ENCODE measurements at places on chromosomes 11 and 22.

DNA sequence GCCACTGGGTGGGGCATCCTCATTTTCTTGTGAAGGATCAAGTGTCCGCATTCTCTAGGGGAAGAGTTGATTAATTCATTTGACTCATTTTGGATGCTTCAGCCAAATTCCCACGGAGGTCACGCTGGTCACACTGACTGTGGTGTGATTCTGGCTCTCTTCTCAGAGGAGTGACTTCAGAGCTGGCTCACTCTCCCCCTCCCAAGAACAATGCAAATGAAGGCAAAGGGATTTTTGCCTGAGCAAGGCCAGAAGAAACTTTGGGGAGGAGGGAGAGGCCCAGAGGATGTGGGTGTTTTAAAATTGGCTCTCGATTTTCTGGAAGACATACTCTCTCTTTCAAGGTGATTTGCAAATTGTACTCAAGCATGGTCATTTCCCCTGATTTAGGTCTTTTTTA lies 51.1 kb upstream of the LMO2 start:
- DNase-seq, result peak; percentile 7

- DNase-seq, result no peak
Measured at GRCh38 chr11:122882857-122883645, 492 bp downstream of the JHY start.

DNA sequence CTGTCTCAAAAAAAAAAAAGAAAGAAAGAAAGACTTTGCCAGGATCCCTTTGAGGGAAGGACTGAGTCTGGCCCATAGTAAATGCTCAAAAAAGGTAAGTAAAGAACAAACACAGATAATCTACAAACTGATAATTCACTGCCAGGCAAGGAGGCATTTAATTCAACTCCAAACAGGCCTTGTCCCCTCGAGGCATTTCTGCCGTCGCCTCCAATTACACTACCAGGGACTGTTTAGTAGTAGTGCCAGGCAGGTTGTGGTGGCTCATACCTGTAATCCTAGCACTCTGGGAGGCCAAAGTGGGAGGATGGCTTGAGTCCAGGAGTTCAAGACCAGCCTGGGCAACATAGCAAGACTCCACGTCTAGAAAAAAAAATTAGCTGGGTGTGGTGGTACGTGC lies 43.7 kb downstream of the PC start:
- no peak for DNase-seq

DNA sequence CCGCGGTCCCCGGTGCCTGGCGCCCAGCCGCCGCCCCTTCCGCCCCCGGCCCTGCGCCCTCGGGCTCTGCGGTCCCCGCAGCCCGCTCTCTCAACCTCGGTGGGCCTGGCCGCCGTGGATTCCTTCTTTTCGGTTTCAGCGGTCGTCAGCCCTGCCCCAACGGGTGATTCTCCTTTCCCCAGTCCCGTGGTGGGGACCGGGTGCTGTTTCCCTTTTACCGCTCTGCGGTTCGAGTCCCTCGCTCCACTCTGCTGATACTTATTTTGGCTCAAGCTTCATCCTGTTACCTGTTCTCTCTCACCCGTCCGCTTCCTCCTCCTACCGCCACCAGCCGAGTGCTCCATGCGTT lies 494 bp downstream of the ZDHHC5 start:
- DNase-seq, result no peak

GRCh38 chr11:35826949-35827348 lies 116.9 kb upstream of the LDLRAD3 start:
- no peak for DNase-seq

GRCh38 chr11:36763187-36763586 lies 165.2 kb upstream of the RAG2 start:
- DNase-seq, result no peak

DNA sequence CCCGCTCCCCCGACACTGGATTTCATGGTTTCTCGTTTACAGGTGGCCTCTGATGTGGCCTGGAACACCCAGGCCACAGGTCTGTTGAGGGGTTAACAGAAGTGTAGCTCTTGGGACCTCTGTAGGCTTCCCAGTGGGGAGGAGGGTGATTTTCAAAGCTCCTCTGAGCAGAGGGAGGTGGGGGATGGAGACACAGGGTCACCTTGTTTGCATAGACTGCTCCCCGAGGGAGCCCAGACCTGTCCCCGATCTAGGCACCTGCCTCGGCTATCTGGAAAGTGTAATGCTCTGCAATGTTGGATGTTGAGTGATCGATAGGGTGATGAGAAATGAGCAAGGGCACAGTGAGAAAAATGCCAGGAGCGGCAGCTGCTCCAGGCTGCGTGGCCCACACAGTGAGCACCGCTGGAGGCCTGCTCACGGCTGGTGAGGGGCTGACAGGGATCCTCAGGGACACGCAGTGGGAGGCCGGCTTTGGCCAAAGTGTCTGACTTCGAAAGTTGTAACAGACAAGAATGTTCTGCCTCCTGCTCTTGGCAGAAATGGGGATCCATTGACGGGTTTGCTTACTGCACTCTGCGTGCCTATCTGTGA lies 594.1 kb downstream of the BRD1 start:
- no peak for DNase-seq

DNA sequence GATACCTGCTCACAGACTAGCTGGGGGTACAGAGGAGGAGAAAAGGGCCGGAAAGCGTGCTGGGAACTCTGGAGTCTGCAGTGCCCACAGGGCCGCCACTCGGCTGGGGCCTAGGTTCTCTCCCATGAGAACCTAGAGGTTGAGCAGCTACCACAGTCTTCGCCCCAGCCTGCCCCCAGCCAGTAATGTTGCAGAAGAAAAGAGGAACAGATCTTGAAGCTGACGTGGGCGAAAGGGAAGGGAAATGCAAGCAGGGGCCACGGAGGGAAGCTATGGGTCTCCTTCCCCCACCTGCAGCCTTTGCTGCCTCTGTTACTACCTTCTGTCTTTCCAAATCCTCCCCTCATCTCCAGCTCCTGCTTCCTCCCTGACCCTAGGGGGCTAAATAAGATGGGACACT lies 28.8 kb upstream of the P2RY2 start:
- no peak for DNase-seq

- no peak for DNase-seq
Measured at GRCh38 chr11:115411120-115411519, 93.1 kb downstream of the CADM1 start.

GRCh38 chr11:43327987-43328386 lies 16.2 kb downstream of the API5 start:
- DNase-seq, result peak; percentile 81

- no peak for DNase-seq
Measured at GRCh38 chr11:61652135-61652534, 28.1 kb upstream of the DAGLA start.

DNA sequence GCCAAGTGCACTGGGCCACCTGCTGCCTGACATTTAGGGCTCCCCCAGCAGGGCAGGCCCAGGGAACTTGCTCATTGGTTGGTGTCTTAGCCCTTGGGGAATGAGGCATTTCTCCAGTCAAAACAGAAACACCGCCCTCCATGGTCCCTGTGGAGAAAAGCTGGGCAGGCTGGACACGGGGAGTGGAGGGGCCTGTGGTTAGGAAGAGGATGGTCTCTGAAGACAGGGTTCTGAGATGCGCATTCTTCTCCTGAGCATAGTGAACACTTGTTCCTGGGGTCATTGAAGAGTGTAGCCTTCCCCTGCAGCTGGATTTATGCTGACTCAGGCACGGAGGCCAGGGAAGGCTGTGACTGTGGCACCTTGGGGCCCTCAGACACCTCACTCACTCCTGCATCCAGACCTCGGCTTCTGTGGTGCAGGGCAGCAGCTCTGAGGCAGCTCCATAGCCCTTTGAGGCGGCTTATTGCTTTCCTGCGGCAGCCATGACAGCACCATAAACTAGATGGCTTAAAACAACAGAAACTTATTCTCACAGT lies 8.2 kb downstream of the TSPAN18 start:
- DNase-seq, result no peak

DNA sequence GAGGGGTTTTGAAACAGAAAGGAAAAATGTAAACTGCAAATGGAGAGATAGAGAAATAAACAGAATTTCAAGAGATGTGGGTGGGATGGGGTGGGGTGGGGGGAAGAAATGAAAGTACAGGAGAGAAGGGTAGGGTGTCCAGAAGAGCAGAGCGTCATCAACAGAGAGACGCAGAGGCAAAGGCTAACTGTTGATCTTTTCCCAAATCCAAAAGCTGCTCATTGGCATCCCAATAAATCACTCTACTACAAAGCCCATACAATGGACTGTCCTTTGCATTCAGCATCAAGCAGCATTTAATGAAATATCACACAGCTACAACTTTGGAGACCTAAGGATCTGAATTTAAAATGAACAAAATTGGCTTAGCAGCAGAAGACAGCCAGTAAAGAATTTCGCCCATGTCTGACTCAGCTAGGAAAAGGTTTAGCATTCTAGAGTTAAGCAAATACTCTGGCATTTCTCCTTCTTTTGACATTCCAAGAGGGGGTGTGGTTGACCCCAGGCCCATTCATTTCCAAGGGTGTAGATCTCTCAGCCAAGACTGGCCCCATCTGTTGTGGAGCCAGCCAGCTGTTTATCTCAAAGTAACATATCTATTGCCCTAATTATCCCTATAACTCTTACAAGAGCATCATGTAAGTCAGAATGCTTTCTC lies 1.5 kb downstream of the RAB30 start:
- peak; percentile 84 for DNase-seq

- no peak for DNase-seq
Measured at GRCh38 chr22:48551061-48551460, 1276.6 kb downstream of the BRD1 start.

DNA sequence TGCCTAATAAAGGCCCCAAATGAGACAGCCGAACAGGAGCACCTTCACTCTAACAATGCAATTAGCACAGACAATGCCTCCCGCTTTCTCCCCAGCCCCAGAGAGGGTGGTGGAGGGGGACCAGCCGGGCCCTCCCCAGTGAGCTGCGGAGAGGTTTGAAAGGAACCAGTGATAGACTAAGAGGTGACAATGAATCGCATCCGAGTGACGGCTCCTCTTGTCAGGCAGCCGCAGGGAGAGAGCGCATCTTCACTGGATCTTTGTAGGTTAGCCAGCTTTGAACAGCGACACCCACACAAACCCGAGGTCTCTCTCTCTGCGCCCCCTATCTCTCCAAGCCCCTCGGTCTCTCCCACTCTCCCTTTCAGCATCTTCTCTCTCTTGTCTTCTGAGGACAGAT lies 28.0 kb downstream of the FLRT1 start:
- DNase-seq, result no peak

- DNase-seq, result no peak
Measured at GRCh38 chr11:12932485-12932884, 76.6 kb upstream of the RASSF10 start.

GRCh38 chr22:41469218-41469851 lies 418 bp downstream of the ACO2 start:
- no peak for DNase-seq

DNA sequence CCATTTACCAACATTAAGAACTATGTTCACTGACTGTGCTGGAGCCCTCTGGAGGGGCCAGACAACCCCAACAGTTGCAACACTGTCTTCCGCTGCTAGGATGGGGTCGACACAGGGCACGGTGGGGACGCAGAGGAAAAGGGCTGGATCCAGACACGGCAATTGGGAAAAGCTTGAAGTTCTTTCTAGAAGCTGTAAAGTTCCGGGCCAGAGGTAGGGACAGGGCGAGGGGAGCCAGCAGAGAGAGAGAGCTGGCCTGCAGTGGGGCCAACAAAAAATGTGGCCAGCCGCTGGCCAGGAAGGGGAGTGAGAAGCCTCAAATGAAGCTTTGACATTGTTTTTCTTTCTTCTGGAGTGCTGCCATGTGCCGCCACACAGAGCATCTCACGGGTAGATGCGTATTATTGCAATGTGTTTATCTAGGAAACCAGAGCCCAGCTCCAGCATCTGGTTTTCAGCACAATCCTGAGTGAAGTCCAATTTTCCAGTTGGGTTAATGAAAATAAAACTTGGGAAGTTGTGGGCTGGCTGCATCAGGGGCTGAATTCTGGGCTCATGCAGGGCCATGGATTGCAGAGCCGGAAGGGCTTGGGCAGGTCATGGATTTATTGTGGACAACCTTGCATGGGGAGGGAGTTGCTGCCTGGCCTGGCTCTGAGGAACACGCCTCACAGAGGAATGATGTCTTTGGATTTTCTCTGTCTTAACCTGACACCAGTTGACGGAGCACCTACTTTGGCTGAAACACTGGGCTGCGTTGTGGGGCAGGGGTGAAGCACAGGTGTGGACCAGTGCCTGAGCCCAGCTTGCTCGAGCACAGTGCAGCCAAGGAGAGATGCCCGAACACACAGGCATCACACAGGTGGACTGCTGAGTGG lies 67.6 kb upstream of the AMPD3 start:
- peak; percentile 87 for DNase-seq

GRCh38 chr11:41003339-41004282 lies 455.8 kb downstream of the LRRC4C start:
- DNase-seq, result no peak

DNA sequence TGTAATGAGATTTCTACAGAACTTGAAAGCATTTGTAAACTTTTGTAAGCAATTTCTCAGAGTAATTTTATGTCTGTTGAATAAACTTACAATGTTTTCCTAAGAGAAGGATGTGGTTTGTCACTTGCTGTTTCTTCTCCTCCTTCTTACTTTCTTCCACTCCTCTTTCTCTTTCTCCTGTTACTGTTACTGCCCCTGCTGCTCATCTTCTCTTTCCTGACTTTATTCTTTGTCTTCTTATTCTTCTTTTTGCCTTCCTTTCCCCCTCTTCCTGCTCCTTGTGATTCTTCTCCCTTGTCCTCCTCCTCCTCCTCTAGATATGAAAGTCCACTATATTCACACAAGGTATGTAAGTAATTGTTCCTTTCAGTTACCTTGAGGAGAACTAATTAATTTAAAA lies 31.1 kb upstream of the MMP7 start:
- no peak for DNase-seq

GRCh38 chr11:119693253-119693815 lies 35.7 kb downstream of the NECTIN1 start:
- DNase-seq, result no peak

GRCh38 chr11:98965358-98965757 lies 55.4 kb upstream of the CNTN5 start:
- no peak for DNase-seq

Measured in fibroblast of villous mesenchyme (primary cell).